Neural crest cell (in vitro differentiated cells): ENCODE measurements at places on chromosomes 4 and X. TPM values are rescaled to one million over a fixed set of nuclear protein-coding genes. Genes with fewer than 3 reads are reported as not detected.

- H3K27ac ChIP-seq = no peak overlapping the region
- H3K4me1 ChIP-seq = no peaks in the 10 kb centered on the region
- H3K36me3 ChIP-seq = no peaks in the 10 kb centered on the region
- H3K27me3 ChIP-seq = no peaks in the 10 kb centered on the region
These were observed 137.4 kb upstream of the GUCY1A1 start for GRCh38 chr4:155529272-155529671.

DNA sequence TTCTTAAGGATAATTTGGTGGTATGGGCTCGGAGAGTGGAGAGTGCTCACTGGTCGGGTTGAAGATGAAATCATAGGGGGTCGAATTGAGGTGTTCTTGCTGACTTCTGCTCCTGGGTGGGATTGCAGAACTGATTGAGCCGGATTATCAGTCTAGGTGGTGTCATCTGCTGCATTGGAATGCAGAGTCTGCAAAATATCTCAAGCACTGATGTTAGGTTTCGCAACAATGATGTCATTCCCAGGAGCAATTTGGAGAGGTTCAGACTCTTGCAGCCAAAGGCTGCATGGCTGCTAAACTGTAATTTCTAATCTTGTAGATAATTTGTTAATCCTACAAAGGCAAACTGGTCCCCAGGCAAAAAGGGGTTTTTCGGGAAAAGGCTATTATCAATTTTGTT is 67.7 kb downstream of the RHOH start:
- H3K27ac ChIP-seq = no peak overlapping the region
- H3K36me3 ChIP-seq = no peaks in the 10 kb centered on the region
- H3K27me3 ChIP-seq = no peaks in the 10 kb centered on the region
- DNase-seq = no peak
- peaks cover 26% of the 10 kb centered on the region for H3K4me1 ChIP-seq
- no peak overlapping the region for H3K4me3 ChIP-seq

- H3K4me1 ChIP-seq = no peaks in the 10 kb centered on the region
- H3K4me3 ChIP-seq = no peak overlapping the region
- no peak for DNase-seq
- H3K36me3 ChIP-seq = no peaks in the 10 kb centered on the region
These were observed 271.2 kb upstream of the TENM3 start for GRCh38 chr4:181971973-181972372.

TSC22D3 gene
- 22.3 and 23.2 TPM in 2 replicates for total RNA-seq

- no peaks in the 10 kb centered on the region for H3K36me3 ChIP-seq
- H3K4me3 ChIP-seq = no peak overlapping the region
- H3K4me1 ChIP-seq = no peaks in the 10 kb centered on the region
- H3K27ac ChIP-seq = no peak overlapping the region
- no peak for DNase-seq
- H3K27me3 ChIP-seq = no peaks in the 10 kb centered on the region
These were observed 236.7 kb downstream of the SLC7A11 start for GRCh38 chr4:138005486-138005885.

WAS gene
- total RNA-seq = 0.64 and 0.70 TPM in 2 replicates

GPRASP1 gene
- total RNA-seq = 4.9 and 5.6 TPM in 2 replicates

GRCh38 chrX:21802054-21802670 is 37.3 kb upstream of the MBTPS2 start:
- no peaks in the 10 kb centered on the region for H3K36me3 ChIP-seq
- H3K4me1 ChIP-seq = peaks cover 5% of the 10 kb centered on the region
- no peak overlapping the region for H3K4me3 ChIP-seq
- no peak overlapping the region for H3K27ac ChIP-seq
- no peaks in the 10 kb centered on the region for H3K27me3 ChIP-seq

DNA sequence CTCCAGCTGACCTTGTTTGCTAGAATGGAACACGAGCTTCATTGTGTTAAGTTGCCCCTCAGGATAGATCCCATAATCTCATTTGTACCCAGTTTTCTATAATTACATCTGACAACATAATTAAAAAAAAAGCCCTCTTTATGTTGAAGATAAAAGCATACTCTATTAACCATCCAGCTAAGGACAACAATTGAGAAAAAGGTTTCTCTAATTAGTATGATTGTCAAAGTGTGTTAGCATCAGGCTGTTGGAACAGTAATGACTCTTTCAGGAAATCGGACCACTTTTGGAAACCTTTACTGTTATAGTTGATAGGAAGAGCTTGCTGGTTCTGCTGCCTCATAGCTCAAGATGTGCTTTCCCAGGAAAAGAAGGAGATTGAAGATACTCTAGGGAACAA is 172.6 kb downstream of the FHIP1A start:
- H3K27ac ChIP-seq = no peak overlapping the region
- peaks cover 4% of the 10 kb centered on the region for H3K4me1 ChIP-seq
- no peak for DNase-seq
- H3K4me3 ChIP-seq = no peak overlapping the region
- H3K27me3 ChIP-seq = no peaks in the 10 kb centered on the region
- H3K36me3 ChIP-seq = no peaks in the 10 kb centered on the region

- no peak overlapping the region for H3K4me3 ChIP-seq
- H3K27me3 ChIP-seq = no peaks in the 10 kb centered on the region
- H3K36me3 ChIP-seq = peaks cover 19% of the 10 kb centered on the region
- no peaks in the 10 kb centered on the region for H3K4me1 ChIP-seq
- no peak overlapping the region for H3K27ac ChIP-seq
These were observed 11.7 kb downstream of the LAS1L start for GRCh38 chrX:65522739-65523372.
